Endothelial cell (in vitro differentiated cells): ENCODE measurements at places on chromosomes 16 and 17.

DNA sequence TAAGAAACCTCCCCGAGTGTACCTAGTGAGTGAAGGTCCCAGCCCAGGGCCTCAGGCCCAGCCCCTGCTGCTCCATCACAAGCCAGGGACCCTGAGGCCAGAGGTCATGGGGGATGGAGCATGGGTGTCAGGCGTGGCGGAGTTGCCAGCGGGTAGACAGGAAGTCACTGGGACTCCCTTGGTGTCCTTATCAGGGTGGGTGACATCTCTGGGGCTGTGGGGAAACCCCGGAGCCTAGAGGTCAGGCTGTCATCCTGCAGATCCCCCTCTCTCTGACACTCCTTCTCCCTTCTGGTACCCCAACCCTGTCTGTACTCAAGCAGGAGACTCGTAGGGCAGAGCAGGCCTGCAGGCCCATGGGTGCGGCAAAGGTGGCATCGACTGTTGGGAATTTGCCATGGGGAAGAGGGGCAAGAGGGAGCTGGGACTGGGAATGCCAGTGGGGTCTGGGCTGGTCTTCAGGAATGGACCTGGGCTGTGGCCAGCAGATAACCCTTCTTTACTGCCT lies 10.8 kb upstream of the ADGRG1 start:
- no peak for DNase-seq

DNA sequence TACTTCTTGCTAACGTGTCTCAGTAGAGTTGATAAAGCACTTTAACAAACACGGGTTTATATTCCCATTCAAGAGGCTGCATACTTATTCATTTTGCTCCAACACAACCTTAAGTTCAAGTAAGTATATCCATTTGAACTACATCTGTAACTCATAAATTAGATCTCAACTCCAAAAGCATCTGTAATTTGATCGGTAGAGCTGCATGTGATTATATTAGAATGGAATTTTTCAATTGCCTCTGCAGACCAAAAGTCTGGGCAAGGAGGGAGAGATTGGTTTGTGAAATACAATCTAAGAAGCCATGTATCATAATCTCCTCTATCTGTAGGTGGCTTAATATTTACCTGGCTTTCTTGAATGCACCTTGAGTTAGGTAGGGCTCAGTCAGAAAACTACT lies 371.0 kb downstream of the RBFOX1 start:
- DNase-seq, result no peak

GRCh38 chr17:20890338-20890737 lies 152.5 kb downstream of the USP22 start:
- DNase-seq, result no peak

DNA sequence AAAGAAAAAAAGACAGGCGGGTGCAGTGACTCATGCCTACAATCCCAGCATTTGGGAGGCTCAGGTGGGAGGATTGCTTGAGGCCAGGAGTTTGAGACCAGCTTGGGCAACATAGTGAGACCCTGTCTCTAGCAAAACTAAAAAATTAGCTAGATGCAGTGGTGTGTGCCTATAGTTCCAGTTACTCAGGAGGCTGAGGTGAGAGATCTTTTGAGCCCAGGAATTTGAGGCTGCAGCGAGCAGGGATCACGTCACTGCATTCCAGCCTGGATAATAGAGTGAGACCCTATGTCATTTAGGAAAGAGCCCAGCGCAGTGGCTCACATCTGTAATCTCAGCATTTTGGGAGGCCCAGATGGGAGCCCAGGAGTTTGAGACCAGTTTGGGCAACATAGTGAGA lies 126.6 kb downstream of the CMIP start:
- DNase-seq, result no peak

DNA sequence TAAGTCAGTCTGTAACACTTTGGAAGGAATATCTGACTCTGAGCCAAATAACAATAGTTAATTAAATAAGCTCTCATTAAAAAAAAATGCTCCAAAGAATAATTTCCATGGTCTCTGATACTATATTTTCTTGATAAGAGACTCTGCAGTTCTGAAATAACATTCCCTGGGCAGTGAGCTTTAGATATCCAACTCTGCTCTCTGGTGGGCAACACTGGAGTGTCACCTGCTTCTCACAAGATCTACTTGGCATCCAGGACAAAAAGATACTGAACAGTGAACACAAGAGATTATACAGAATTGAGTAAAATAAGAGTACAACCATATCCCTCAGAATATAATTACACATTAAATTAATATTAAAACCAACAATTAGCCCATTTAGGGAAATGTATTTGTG lies 13.7 kb downstream of the BLMH start:
- DNase-seq, result peak; percentile 23

- DNase-seq, result no peak
Measured at GRCh38 chr17:60920107-60920506, 242.5 kb downstream of the BCAS3 start.

DNA sequence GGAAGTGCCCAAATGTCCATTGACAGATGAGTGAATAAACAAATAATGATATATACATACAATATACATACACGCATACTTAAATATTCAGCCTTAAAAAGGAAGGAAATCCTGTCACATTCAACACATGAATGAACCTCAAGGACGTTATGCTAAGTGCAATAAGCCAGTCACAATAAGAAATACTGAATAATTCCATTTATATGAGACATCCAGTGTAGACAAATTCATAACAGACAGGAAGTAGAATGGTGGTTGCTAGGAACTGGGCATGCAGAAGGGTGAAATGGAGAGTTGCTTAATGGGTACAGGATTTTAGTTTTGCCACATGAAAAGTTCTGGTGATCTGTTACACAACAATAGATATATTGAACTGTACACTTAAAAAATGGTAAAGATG lies 8.8 kb upstream of the ITGB4 start:
- no peak for DNase-seq

GRCh38 chr17:7405350-7406234 lies 1.7 kb upstream of the TMEM256 start:
- no peak for DNase-seq

GRCh38 chr17:50259477-50260324 lies 14.6 kb upstream of the TMEM92 start:
- no peak for DNase-seq

DNA sequence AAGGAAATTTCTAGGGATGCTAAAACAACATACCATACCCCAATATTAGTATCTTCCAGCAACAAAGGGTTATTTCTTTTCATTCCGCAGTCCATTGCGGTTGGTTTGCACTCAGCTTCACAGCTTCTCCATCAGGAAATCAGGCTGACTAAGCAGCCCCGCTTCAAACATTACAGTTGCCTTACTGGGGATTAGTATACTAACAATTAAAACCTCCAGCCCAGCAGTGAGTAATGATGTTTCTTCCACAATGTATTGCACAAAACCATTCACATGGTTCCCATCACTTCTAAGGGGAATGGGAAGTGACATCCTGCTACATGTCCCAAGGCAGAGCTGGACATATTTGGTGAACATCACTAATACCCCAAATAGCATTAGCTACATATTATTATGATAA lies 1384.9 kb downstream of the CDH8 start:
- no peak for DNase-seq

DNA sequence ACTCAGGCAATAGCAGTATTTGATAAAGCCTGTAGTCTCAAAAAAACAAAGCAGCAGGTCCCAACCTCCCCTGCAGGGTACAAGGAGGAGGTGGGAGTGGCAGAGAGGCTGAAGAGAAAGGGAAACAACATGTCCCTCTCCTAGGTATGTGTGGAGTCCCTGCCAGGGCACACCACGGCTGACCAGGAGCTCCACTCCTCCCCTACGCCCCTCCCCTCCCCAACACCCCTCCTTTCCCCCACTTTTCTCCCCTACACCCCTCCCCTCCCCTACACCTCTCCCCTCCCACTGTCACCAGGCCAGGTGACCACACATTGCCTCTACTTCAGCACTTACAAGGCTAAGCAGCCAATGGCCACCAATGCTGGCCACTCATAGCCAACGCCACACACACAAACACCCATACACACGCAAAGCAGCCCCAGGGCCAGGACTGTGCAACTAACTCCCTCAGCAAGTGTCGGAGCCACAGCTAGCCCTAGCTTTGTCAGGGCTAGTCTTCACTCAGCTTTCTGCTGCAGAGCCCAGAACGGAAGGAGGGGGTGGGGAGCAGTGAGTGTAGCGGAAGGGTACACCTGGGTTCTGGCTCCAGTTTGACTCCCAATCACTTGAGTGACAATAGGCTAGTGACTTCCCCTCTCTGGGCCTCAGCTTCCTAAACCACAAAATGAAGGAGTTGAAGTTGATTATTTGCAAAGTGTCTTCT lies 8.2 kb downstream of the CAVIN1 start:
- DNase-seq, result no peak

GRCh38 chr17:39009581-39010001 lies 42.4 kb upstream of the FBXO47 start:
- no peak for DNase-seq

GRCh38 chr17:72477491-72477890 lies 356.7 kb downstream of the SOX9 start:
- DNase-seq, result no peak
